ENCODE measurements at places on chromosomes 5 and 9.

DNA sequence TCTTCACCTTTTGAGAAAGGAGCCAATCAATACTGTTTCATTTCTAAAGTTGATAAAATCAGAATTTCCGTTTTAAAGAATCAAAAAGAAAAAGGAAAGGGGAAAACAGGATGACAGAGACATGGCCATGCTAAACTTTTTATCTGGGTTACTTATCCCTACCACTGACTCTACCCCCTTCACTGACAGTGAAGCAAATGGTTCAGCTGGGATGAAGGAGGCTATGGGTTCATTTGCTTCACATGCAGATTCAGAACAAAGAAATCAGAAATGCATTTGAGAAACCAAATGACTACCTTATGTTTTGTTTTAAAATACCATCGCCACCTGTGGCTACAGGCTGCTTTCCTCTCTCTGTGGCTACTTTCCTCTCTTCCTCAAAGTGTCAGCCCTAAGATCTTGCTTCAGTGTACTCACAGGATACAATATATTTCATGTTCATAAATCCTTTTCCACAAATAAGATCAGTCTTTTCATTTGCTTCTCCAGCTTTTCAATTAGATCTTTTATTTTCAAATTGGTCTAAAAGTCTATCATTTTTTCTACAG is 53.3 kb downstream of the LPAR1 start:
- no peaks in the 10 kb centered on the region for H3K27me3 ChIP-seq
- H3K36me3 ChIP-seq: no peaks in the 10 kb centered on the region
- H3K4me3 ChIP-seq: no peak overlapping the region
- DNase-seq: no peak
- no peak overlapping the region for H3K27ac ChIP-seq

DNA sequence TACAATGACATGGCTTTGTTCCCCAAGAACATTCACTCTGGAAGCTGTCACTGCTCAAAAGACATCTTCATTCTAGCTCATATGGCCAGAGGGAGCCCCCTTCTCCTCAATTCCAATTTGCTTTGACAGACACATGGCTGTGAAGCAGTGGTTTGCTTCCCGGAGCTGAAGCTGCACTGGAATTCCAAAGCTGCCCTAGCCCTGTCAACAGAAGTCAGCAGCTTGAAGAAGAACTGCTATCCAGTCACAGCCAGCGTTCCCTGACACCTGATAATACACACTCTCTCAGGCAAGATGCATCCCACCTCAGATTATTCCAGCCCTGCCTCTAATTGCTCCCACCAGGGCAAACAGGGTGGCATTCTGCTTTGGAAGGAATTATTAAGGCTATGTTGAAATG is 93.7 kb downstream of the SEMA5A start:
- no peaks in the 10 kb centered on the region for H3K27me3 ChIP-seq
- H3K4me3 ChIP-seq: no peak overlapping the region

DNA sequence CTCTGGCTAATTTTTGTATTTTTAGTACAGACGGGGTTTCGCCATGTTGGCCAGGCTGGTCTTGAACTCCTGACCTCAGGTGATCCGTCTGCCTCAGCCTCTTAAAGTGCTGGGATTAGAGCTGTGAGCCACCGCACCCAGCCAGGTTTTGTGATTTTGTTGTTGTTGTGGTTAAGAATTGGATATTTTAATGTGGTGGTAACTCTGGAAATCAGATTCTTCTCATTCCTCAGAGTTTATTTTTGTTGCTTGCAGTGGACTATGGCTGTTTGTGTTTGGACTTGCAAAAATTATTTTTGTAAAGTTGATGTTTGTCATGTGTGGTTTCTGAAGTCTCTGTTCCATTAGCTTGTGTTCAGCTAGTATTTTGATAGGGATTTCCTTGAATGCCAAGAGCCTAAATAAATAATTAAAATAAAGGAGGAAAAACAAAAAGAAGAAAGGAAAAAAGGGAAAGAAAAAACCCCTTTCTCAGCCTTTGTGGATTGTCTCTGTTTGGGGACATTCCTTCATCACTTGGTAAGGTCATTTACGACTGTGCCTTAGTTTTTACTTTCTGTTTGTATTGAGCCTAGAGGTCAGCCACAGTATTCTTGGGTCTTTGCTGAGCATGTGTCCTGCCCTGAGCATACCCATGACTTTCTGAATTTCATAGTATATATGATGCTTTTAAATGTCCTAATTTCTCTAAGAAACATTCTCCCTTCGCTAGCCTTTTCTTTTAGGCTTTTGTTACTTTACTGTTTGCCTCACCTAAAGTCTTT is 37.3 kb downstream of the PBX3 start:
- H3K27ac ChIP-seq: no peak overlapping the region
- no peak overlapping the region for H3K4me3 ChIP-seq
- no peaks in the 10 kb centered on the region for H3K4me1 ChIP-seq
- H3K36me3 ChIP-seq: no peaks in the 10 kb centered on the region
- DNase-seq: no peak
- H3K27me3 ChIP-seq: no peaks in the 10 kb centered on the region

- H3K27ac ChIP-seq: no peak overlapping the region
- no peaks in the 10 kb centered on the region for H3K36me3 ChIP-seq
- no peak for DNase-seq
Measured at GRCh38 chr9:131826966-131827525, 87.2 kb upstream of the RAPGEF1 start.

- H3K4me3 ChIP-seq: no peak overlapping the region
- no peak for DNase-seq
- H3K27me3 ChIP-seq: no peaks in the 10 kb centered on the region
- no peaks in the 10 kb centered on the region for H3K36me3 ChIP-seq
- H3K27ac ChIP-seq: no peak overlapping the region
- peaks cover 10% of the 10 kb centered on the region for H3K4me1 ChIP-seq
Measured at GRCh38 chr5:56833325-56833724, 18.0 kb downstream of the MAP3K1 start.

DNA sequence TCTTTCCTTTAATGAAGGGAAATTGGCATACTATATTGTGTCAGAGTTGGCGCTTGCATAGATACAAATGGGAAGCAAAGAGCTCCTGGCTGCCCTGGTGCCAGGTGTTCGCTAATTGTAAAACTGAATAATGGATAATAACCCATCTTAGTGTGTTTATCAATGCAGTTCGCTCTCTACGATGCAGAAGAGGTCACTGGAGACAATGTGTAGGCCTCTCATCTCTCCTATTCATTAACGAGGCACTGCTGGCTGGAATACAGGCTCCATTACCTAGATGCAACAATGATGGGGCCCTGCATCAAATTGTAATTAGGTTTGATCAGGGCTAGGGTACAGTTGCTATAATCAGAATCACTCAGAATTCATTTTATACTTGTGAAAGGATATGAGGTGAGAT is 171.0 kb downstream of the RMI1 start:
- no peaks in the 10 kb centered on the region for H3K4me1 ChIP-seq
- no peak for DNase-seq
- H3K27me3 ChIP-seq: no peaks in the 10 kb centered on the region
- H3K4me3 ChIP-seq: no peak overlapping the region

GRCh38 chr5:94698197-94698596 is 79.7 kb downstream of the SLF1 start:
- no peaks in the 10 kb centered on the region for H3K27me3 ChIP-seq
- no peak overlapping the region for H3K27ac ChIP-seq
- DNase-seq: no peak

GRCh38 chr9:112783551-112783954 is 33.0 kb downstream of the SNX30 start:
- DNase-seq: no peak
- H3K4me3 ChIP-seq: no peak overlapping the region
- H3K27ac ChIP-seq: no peak overlapping the region
- no peaks in the 10 kb centered on the region for H3K36me3 ChIP-seq

DNA sequence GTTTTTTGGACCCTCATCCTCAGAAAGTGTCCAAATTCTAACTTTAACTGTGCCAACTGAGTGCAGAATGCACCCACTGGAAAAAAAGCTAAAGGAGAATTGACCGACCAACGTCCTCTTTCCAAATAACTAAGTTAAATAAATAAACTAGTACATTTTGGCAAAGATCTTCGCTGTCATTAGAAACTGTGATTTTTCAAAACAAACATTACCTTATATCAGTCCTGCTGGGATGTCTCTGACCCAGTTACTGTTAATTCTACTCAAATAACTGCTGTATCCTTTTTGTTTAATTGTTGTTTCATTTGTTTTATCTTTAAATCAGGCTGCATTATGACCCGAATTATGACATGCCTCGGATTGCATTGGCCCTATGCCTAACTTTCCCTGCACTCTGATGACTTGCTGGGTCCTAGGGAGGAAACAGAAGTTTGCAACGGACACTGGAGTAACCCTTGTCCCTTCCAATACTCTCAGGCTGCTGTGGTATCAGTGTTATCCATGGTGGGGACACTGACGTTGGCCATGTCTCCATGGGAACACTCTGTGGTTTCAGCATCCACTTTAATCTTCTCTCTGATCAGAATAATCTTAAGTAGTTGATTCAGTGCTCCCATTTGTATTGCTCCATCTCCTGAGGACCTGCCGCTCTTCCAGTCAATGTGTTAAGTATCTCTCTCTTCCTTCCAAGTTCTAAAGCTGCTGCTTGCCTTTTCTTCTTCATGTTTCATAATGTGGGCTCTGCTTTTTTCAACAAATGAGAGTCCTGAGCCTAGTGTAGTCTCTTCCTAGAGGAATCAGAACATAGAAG is 11.1 kb upstream of the IFNA5 start:
- no peaks in the 10 kb centered on the region for H3K27me3 ChIP-seq
- peaks cover 3% of the 10 kb centered on the region for H3K4me1 ChIP-seq
- no peak for DNase-seq
- H3K27ac ChIP-seq: no peak overlapping the region
- H3K4me3 ChIP-seq: no peak overlapping the region

GRCh38 chr5:153756540-153756939 is 266.1 kb downstream of the GRIA1 start:
- H3K4me1 ChIP-seq: no peaks in the 10 kb centered on the region
- H3K27me3 ChIP-seq: no peaks in the 10 kb centered on the region
- H3K4me3 ChIP-seq: no peak overlapping the region
- DNase-seq: no peak

DNA sequence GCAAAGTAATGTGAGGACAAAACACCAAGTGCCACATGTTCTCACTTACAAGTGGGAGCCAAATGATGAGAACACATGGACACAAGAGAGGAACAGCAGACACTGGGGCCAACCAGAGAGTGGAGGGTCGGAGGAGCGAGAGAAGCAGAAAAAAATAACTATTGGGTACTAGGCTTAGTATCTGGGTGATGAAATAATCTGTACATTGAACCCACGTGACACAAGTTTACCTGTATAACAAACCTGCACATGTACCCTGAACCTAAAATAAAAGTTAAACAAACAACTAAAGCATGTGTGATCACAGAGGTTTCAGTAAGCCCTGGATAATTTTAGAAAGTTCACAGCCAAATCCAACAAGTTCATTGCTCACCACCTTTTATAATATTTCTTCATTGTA is 160.1 kb downstream of the TENT4A start:
- H3K4me3 ChIP-seq: no peak overlapping the region
- H3K27me3 ChIP-seq: no peaks in the 10 kb centered on the region
- no peaks in the 10 kb centered on the region for H3K36me3 ChIP-seq
- no peaks in the 10 kb centered on the region for H3K4me1 ChIP-seq

- no peaks in the 10 kb centered on the region for H3K36me3 ChIP-seq
- H3K4me3 ChIP-seq: no peak overlapping the region
- no peak for DNase-seq
Measured at GRCh38 chr9:117733465-117733864, 29.3 kb downstream of the TLR4 start.

GRCh38 chr9:131419026-131419614 is 25.2 kb downstream of the PRRC2B start:
- peaks cover 16% of the 10 kb centered on the region for H3K36me3 ChIP-seq
- no peak overlapping the region for H3K27ac ChIP-seq
- no peaks in the 10 kb centered on the region for H3K27me3 ChIP-seq
- no peak for DNase-seq

- no peak for DNase-seq
- no peak overlapping the region for H3K4me3 ChIP-seq
- no peak overlapping the region for H3K27ac ChIP-seq
- H3K4me1 ChIP-seq: no peaks in the 10 kb centered on the region
- H3K36me3 ChIP-seq: no peaks in the 10 kb centered on the region
Measured at GRCh38 chr9:135655317-135655716, 7.8 kb upstream of the LCN9 start.

GRCh38 chr5:16757146-16757545 is 140.3 kb upstream of the RETREG1 start:
- no peak for DNase-seq
- H3K4me1 ChIP-seq: no peaks in the 10 kb centered on the region

GRCh38 chr9:87793292-87793691 is 67.4 kb downstream of the CTSL start:
- DNase-seq: no peak
- no peak overlapping the region for H3K27ac ChIP-seq
- H3K36me3 ChIP-seq: no peaks in the 10 kb centered on the region
- peaks cover 5% of the 10 kb centered on the region for H3K4me1 ChIP-seq
- no peak overlapping the region for H3K4me3 ChIP-seq
